CD4-positive, CD25-positive, alpha-beta regulatory T cell (primary cell): ENCODE measurements at places on chromosomes 5 and 9. TPM values are rescaled to one million over a fixed set of nuclear protein-coding genes. Genes with fewer than 3 reads are reported as not detected.

GRCh38 chr9:116232424-116233159 is 79.0 kb downstream of the PAPPA start:
- DNase-seq = no peak

GRCh38 chr9:23669776-23670175 is 156.3 kb downstream of the ELAVL2 start:
- no peak for DNase-seq

GRCh38 chr9:4937446-4937845 is 47.6 kb upstream of the JAK2 start:
- DNase-seq = no peak

- no peak for DNase-seq
Measured at GRCh38 chr5:157454273-157454672, 5.7 kb upstream of the NIPAL4 start.

Gene TERT
- not detected for polyA plus RNA-seq

DNA sequence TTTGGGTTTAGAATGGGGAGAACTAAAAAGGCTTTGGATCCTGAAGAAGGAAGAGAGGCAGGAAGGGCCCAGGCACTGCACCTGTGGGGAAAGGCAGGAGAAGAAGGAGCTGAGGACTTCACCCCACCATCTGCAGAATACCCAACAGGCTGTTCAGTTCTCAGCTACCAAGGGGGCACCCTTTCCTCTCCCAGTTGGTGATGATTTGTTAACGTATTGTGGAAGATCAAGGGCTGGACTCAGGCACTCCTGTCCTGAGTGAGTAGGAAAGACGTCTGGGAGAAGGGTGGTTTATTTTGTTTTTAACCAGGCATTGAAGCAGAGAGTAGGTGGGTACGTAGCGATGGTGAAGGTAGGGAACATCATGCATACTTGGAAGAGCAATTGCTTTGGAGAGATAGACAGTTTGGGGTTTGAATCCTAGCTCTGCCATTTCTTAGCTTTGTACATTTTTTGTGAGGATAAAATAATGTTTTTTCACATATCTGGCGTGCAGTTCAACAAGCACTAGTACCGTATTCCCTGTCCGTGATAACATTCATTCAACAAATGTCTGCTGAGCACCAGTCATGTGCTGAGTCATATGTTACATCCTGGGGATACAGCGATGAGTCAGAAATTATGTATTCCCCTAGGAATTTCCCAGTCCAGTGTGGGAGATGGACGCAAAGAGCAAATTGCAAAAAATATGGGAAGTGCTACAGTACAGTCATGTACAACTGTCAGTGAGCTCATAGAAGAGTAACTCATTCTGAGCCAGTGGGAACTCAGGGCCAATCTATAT is 2.1 kb downstream of the MSANTD3 start:
- DNase-seq = no peak

DNA sequence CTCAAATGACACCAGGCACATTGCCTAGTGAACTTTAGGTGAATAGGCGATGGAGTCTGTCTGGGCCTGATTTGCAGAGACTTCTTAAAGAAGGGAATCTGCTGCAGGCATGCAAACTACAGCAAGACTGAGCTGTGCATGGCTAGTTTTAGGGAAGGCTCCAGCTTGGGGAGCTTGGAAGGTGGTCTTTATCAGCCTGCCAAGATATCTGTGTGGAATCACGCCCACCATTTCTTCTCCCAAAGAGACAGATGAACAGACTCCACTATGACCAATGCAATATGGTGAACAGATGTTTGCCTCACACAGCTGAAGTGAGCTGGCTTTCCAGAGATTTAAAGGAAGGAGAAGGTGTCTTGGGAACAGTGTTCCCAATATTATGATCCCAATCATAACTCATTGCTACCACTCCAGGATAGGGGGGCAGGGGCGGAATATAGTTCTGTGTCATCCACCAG is 129.0 kb upstream of the HMHB1 start:
- DNase-seq = no peak

- DNase-seq = peak; percentile 97
Measured at GRCh38 chr5:154940772-154941620, at the start of gene MRPL22. TSS of gene MRPL22 (plus strand) at chr5:154941073. CDS start at chr5:154941111, 38 bp downstream.
